ENCODE measurements at places on chromosomes 4 and X. TPM values are rescaled to one million over a fixed set of nuclear protein-coding genes. Genes with fewer than 3 reads are reported as not detected.

Gene LANCL3
- polyA plus RNA-seq: 0.21 TPM

GRCh38 chrX:49291615-49292337 lies 11.7 kb upstream of the GAGE10 start:
- H3K27me3 ChIP-seq: peaks cover 18% of the 10 kb centered on the region
- H3K4me1 ChIP-seq: peaks cover 24% of the 10 kb centered on the region
- no peak overlapping the region for H3K4me3 ChIP-seq
- no peak overlapping the region for H3K27ac ChIP-seq
- H3K36me3 ChIP-seq: no peaks in the 10 kb centered on the region

DNA sequence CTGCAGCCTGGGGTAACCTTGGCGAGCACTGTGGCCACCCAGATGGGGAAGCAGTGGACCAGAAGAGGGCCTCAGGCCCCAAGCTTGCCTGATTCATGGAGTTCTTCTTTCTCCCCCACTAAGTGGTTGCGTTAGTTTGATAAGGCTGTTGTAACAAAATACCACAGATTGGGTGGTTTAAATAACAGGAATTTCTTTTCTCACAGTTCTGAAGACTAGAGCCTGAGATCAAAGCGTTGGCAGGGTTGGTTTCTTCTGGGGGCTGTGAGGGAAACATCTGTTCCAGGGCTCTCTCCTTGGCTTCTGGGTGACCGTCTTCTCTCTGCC lies 105.7 kb upstream of the GATB start:
- H3K27me3 ChIP-seq: no peaks in the 10 kb centered on the region
- H3K27ac ChIP-seq: no peak overlapping the region
- DNase-seq: no peak
- no peaks in the 10 kb centered on the region for H3K4me1 ChIP-seq
- H3K36me3 ChIP-seq: no peaks in the 10 kb centered on the region
- no peak overlapping the region for H3K4me3 ChIP-seq

DNA sequence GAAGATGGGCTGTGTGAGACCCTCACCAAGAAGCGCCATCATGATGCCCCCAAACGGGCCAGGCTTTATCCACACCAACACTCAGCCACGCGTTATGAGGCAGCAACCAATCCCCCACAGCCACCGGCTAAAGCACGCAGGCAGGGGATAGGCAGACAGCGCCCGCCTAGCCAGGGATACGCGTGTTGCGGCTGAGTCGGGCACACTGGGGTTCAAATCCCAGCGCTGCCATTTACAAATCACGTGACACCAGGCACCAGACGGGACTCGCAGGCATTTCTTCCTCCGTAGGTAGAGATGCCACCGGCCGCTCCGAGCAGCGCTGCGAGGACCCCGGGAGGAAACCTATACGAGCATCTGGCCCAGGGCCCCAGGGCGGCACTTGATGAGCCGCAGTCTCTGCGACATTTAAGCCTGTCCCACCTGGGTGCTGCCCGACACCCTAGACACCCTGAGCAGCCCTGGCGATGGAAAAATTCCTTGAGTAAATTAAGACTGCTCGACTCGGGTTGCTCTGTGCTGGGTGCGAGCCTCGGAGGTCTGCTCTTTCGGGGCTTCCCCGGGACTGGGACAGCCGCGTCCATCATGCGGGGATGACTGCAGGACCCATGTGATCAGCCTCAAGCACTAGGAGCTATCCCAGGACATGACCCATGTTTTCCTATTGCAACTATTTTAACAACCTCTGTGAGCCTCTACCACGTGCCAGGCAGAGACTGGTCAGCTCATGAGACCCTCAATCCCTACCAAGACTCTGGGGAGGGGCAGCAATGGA lies 6.3 kb downstream of the ABLIM2 start:
- no peaks in the 10 kb centered on the region for H3K4me1 ChIP-seq
- H3K27me3 ChIP-seq: peaks cover 4% of the 10 kb centered on the region
- no peaks in the 10 kb centered on the region for H3K36me3 ChIP-seq

- H3K4me3 ChIP-seq: no peak overlapping the region
- no peaks in the 10 kb centered on the region for H3K36me3 ChIP-seq
- no peaks in the 10 kb centered on the region for H3K27me3 ChIP-seq
- no peak for DNase-seq
- H3K27ac ChIP-seq: no peak overlapping the region
Observed at GRCh38 chr4:26255989-26256388, 64.8 kb upstream of the RBPJ start.

Gene DCAF4L1
- not detected for polyA plus RNA-seq

Gene DGAT2L6
- polyA plus RNA-seq: not detected

- no peaks in the 10 kb centered on the region for H3K36me3 ChIP-seq
- H3K4me1 ChIP-seq: no peaks in the 10 kb centered on the region
- no peaks in the 10 kb centered on the region for H3K27me3 ChIP-seq
- no peak overlapping the region for H3K4me3 ChIP-seq
- no peak for DNase-seq
Observed at GRCh38 chrX:84153538-84153937, 34.5 kb downstream of the RPS6KA6 start.

Gene AREG
- polyA plus RNA-seq: 17.7 TPM

- H3K36me3 ChIP-seq: no peaks in the 10 kb centered on the region
- no peak for DNase-seq
- no peaks in the 10 kb centered on the region for H3K4me1 ChIP-seq
- no peak overlapping the region for H3K27ac ChIP-seq
- H3K4me3 ChIP-seq: no peak overlapping the region
Observed at GRCh38 chrX:154419688-154420401, 8.5 kb downstream of the TAFAZZIN start.

Gene CT47C1
- polyA plus RNA-seq: not detected

DNA sequence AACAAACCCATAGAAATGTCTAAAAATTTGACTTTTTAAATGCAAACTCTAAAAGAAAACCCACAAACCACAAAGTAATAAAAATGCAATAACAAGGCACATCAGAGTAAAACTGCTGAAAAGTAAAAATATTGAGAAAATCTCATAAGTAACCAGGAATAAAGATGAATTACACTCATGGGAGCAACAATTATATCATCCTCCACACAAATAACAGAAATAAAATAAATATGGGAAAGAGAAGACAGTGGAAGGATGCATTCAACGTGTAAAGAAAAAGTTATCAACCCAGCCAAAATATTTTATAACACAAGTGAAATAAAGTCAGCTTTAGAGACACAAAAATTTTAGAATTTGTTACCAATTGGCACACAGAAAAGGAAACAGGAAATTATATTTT lies 1420.2 kb downstream of the PCDH18 start:
- H3K27ac ChIP-seq: no peak overlapping the region
- no peak for DNase-seq
- no peak overlapping the region for H3K4me3 ChIP-seq
- H3K4me1 ChIP-seq: no peaks in the 10 kb centered on the region

- H3K27me3 ChIP-seq: peaks cover 1% of the 10 kb centered on the region
- no peaks in the 10 kb centered on the region for H3K36me3 ChIP-seq
- no peak overlapping the region for H3K4me3 ChIP-seq
- no peaks in the 10 kb centered on the region for H3K4me1 ChIP-seq
Observed at GRCh38 chrX:66622209-66622608, 16.7 kb downstream of the EDA2R start.

DNA sequence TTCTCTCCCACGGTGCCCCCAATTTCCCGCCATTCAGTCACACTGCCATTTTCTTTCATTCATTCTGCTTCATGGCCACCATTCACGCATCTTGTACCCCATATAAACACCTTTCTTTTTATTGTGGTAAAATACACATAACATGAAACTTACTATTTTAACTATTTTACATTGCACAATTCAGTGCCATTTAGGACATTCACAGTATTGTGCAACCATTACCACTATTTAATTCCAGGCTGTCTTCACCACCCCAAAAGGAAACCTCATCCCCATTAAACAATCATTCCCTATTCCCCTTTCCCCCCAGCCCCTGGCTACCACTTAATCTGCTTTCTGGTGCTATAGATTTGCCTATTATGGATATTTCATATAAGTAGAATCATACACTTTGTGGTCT lies 15.9 kb downstream of the SPACA5 start:
- no peak overlapping the region for H3K27ac ChIP-seq
- H3K36me3 ChIP-seq: no peaks in the 10 kb centered on the region
- DNase-seq: no peak
- H3K4me1 ChIP-seq: peaks cover 22% of the 10 kb centered on the region
- peaks cover 5% of the 10 kb centered on the region for H3K27me3 ChIP-seq
- peak overlapping the region; percentile 6 for H3K4me3 ChIP-seq

DNA sequence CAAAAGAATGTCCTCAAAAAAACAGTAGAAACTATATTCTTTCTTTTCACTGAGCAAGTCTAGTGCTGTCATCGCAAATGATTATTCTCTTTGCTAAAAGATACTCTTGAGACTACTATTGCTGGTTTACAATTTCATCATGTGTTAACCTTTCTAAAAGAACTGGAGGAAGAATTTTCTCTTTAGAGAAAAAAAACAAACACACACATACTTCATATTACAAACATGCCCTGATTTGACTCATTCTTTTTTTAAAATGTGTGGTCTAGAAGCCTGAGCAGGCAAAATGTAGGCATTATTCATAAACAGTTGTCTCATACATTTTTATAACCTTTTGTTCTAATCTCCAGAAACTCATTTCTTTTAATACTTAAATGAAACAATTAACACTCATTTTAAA lies 60.6 kb upstream of the FAT4 start:
- no peak for DNase-seq
- H3K36me3 ChIP-seq: no peaks in the 10 kb centered on the region
- no peak overlapping the region for H3K4me3 ChIP-seq
- no peak overlapping the region for H3K27ac ChIP-seq
- no peaks in the 10 kb centered on the region for H3K27me3 ChIP-seq

DNA sequence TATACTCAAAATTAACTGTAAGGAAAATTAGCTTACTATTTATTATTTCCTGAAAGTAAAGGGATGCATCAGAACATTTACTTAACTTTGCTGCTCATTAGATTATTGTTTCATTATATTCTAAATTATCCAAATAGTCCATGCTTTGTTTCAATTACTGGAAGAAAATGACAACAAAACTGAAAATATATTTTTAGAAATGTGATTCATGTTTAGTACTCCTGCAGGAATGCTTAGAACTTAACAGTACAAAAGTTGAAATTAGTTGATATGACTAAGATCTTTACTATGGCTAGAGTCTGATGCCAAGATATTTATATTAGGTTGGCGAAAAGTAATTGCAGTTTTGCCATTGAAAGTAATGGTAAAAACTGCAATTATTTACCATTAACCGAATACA lies 660.5 kb upstream of the PABPC4L start:
- no peaks in the 10 kb centered on the region for H3K4me1 ChIP-seq
- H3K36me3 ChIP-seq: no peaks in the 10 kb centered on the region
- DNase-seq: no peak
- H3K27ac ChIP-seq: no peak overlapping the region

DNA sequence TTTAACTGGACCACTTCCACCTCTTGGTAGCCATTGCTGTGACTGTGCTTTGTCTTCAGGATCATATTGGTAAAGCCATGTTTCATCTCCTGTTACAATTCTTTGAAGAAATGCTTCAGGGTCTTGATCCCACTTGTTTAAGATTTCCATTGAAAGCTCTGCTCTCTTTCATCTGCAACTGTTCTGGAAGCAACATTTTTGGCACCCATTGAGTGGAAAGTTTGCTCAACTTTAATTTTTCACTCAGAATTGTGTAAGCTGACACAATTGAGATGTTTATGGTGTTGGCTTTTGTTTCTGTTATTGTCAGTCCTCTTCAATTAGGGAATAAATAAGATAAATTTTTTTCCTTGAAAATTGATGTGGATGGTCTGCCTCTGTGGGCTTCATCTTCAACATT lies 237.4 kb downstream of the MAPK10 start:
- DNase-seq: no peak
- no peaks in the 10 kb centered on the region for H3K4me1 ChIP-seq
- H3K27me3 ChIP-seq: no peaks in the 10 kb centered on the region
- H3K27ac ChIP-seq: no peak overlapping the region
- no peak overlapping the region for H3K4me3 ChIP-seq

Gene GPC3
- polyA plus RNA-seq: not detected

DNA sequence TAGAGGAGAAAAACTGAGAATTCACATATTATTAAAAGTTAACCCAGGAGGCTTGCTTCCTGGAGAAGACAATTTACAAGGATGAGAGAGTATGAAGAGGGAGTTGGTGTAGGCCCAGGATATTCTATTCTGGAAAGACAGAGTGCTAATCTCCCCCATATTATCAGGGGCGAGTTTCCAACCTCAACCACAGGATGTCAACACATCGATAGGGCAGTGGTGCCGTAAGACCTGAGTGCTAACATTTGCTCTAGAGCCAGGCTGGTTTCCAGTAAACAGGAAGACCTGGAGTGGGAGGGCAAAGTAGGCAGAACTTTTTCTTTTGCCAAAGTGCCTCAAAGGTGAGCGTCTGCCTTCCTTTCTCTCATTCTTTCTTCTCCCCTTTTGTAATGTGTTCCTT lies 2.8 kb upstream of the AWAT1 start:
- H3K27me3 ChIP-seq: peaks cover 3% of the 10 kb centered on the region
- H3K27ac ChIP-seq: no peak overlapping the region
- H3K4me1 ChIP-seq: no peaks in the 10 kb centered on the region
- no peaks in the 10 kb centered on the region for H3K36me3 ChIP-seq

DNA sequence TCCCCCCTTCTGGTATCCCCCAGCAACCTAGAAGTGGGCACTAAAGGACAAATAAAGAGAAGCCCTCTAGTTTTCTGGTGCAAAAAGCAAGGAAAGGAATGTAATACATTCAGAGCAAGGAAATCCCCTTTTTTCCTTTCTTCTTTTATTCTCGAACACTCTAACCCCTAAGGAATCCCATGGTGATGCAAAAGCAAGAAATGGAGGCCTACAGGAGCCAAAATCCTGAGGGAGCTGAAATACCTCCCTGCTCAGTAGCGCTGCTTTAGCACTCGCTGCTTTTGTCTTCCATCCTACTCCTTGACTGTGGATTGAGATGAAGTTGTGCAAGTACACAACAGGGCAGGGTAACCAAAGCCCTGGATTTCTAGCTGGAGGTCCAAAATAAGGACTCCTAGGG lies 251.0 kb downstream of the PRDM5 start:
- no peak overlapping the region for H3K27ac ChIP-seq
- H3K27me3 ChIP-seq: peaks cover 3% of the 10 kb centered on the region
- no peaks in the 10 kb centered on the region for H3K4me1 ChIP-seq

- H3K36me3 ChIP-seq: peaks cover 73% of the 10 kb centered on the region
- no peaks in the 10 kb centered on the region for H3K27me3 ChIP-seq
- no peak for DNase-seq
- H3K27ac ChIP-seq: no peak overlapping the region
- no peak overlapping the region for H3K4me3 ChIP-seq
Observed at GRCh38 chr4:169530048-169530447, 82.3 kb downstream of the NEK1 start.

DNA sequence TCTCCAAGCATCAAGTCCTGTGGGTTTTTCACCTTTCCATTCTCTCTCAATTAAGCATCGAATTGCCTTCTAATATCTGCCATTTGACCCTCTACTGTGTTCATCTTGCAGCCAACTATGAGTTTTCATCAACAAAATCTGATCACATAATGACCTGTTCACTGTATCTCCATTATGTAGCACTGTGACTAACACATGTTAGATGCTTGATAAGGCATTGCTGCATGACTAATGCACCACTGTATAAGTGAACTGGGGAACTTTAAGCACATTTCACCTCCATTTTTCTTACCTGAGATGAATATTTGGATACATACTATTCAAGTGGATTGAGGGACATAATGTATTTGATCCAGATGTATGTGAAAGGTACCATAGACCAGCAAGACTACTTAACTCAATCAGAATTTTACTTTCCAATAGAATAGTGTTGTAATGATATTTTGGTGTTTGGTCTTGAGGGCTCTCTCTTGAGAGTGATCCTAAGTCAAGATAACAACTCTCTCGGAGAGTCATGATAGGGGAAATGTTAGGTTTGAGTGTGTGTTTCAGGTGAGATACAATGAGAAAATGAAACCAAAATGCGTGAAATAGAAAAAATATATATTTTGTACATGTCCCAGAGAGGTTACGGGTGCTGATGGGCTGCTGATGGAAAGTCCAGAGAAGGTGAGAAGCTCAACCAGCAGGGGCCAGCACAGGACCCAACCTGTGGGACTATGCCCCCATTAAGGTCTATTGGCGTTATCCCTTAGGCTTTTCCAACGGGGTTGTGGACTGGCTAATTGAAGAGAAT lies 60.2 kb upstream of the HS3ST1 start:
- H3K36me3 ChIP-seq: no peaks in the 10 kb centered on the region
- no peaks in the 10 kb centered on the region for H3K4me1 ChIP-seq
- no peak overlapping the region for H3K27ac ChIP-seq
- H3K4me3 ChIP-seq: no peak overlapping the region

Measured in immature natural killer cell (primary cell).